ENCODE measurements at places on chromosomes 7 and 10. TPM values are rescaled to one million over a fixed set of nuclear protein-coding genes. Genes with fewer than 3 reads are reported as not detected.

DNA sequence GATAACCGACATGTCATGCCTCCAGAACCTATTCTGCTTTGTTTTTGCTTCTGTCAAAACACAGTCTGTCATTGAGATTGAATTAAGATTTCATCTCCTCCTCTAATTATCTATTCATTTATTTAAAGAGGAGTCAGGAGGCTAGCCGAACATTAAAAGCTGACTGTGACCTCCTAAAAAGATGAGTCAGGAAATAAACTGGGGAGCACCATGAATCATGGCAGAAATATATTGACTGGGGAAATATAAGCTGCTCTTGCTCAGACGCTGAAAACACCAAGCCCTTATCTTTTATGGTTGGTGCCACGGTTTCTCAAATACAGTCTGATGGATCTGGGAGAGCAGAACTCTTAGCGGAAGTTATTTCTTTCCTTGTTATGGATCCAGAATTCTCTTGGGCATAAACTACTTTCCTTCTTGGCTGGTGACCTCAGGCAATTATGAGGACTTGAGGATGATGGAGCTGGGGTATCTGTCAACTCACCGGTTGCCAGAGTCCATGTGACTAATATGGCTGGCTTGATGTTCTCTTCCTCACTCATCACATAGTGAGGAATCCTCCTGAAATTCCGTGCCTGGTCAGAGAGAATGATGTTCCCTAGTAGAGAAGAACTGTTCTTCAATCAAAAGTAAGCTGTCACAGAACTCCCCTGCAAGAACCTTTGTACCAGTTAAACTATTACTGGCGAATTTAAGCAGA lies 307.6 kb upstream of the PHYHIPL start:
- no peak for DNase-seq

- DNase-seq = no peak
These were observed 32.1 kb upstream of the HECTD2 start for GRCh38 chr10:91378061-91378460.

The FAM24A gene
- total RNA-seq = not detected

The CCAR1 gene
- 91.9 TPM for total RNA-seq

The LIMK1 gene
- 18.6 TPM for total RNA-seq

The KCND2 gene
- total RNA-seq = 1.9 TPM

The OTUD1 gene
- 20.2 TPM for total RNA-seq

The ZMIZ1 gene
- 34.4 TPM for total RNA-seq

All from breast epithelium (tissue), 4 donors.